ENCODE measurements at places on chromosomes 4 and X.

GRCh38 chr4:104693601-104694201 lies 199.0 kb upstream of the CXXC4 start:
- no peak for DNase-seq

DNA sequence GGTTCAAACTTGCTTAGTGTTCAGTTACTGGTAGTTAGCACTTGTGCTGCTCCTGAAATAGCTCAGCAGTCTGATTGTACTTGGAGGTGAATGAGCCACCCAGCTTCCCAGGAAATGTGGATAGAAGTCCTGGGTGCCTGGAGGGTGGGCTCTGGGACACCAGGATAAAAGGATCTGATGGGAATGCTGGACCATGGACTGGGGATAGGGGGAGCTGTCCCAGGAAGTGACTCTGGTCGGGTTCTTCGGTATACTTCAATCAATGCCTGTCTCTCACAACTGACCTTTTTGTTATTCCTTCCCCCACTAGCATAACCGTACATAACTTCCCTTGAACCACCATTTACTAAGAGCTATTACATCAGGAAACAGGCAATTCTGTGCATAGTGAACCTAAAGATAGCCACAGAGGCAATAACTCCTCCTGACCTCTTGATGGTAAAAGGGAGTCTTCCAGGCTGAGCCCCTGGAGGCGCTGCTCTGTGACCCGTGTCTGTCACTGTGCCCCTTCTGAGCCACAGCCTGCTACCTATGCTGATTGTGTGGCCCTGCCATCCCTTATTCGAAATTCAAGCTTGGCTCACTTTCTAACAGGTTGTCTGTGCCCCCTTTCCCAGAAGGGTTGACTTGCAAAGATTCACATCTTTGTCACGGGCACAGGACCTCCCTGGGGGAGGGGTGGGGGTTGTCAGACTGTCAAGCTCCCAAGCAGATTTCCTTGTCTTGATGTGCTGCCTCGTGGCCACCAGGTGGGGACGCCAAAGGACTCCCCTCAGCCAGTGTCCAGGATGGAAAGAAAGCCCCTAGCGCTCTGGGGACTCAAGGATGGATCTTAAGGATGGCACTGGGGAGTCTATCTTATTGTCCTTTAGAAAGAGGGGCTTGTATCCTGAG lies 24.5 kb upstream of the WDR1 start:
- no peak for DNase-seq

DNA sequence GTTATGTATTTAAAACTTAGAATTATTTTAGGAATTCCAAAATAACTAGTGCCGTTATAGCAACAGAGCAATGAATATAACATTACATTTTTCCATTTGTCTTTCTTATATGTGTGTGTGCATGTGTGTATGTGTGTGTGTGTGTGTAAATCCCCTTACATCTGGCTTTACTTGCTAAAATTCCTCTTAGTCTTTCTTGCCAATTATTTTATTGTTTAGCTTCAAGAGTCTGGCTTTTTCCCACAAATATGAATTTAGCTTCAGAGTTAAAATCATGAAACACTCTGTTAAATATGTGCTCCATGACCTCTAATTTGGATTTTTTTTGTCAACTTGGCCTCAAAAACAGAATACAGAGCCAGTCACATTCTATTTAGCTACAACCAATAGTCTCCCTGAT lies 18.9 kb downstream of the FGF13 start:
- DNase-seq = no peak

- no peak for DNase-seq
Observed at GRCh38 chrX:12595720-12596119, 195.5 kb upstream of the PRPS2 start.

- no peak for DNase-seq
Observed at GRCh38 chr4:150327262-150327780, 249.1 kb downstream of the DCLK2 start.

GRCh38 chrX:1788300-1788911 lies 173.5 kb downstream of the ASMT start:
- DNase-seq = no peak

- no peak for DNase-seq
Observed at GRCh38 chrX:97431281-97431680, 547.6 kb downstream of the RPA4 start.

DNA sequence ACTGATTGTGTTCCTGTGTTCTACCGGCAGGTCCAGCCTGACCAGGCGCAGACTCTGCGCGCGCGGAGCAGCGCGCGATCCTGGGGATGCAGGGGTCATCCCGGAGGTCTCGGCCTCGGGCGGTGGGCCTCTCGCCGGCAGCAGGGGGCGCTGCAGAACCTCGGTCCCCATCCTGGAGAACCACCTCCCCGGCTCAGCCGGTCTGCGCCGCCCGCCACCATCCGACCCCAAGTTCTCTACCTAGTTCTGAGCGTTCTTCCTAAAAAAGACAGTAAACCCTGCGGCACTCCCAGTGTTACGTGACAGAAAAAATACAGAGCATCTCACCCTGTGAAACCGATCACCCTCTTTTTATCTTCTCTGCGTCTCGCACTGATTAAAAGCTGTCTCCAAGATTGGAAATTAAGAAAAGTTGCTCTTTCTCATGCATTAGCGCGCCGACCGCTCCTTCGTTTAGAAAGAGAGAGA lies 1.6 kb downstream of the TRPC3 start:
- peak; percentile 30 for DNase-seq

- no peak for DNase-seq
Observed at GRCh38 chrX:54540289-54540688, 10.3 kb downstream of the GNL3L start.

DNA sequence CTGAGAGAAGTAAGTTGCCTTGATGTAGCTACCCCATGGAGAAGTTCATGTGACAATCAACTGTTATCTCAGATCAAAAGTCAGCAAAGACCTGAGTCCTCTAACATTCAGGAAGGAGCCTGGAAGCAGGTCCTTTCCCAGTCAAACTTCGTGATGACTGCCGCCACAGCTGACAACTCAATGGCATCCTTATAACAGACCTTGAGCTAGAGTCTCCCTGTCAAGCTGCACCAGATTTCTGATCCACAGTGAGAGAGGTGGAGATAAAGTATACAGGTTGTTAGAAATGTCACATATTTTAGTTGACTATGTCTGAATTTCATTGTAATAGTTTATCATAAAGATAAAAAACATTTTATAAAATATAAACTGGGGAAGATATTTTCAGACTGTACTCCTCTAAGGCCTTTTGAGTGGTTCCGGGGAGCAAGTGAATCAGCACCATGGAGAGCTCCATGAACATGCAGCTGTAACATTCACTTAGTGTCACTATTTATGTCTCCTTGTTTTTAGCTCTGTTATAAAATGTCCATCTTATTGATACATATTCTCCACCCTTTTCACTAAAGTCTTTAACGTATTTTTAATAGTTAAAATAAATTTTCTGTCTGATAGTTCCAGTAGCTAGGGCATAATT lies 1653.5 kb upstream of the AGA start:
- DNase-seq = peak; percentile 41

GRCh38 chr4:110207233-110207632 lies 8.8 kb upstream of the ELOVL6 start:
- DNase-seq = no peak

- no peak for DNase-seq
Observed at GRCh38 chr4:26207631-26208030, 113.2 kb upstream of the RBPJ start.

- DNase-seq = peak; percentile 17
Observed at GRCh38 chr4:156475322-156475721, 496.3 kb downstream of the PDGFC start.

DNA sequence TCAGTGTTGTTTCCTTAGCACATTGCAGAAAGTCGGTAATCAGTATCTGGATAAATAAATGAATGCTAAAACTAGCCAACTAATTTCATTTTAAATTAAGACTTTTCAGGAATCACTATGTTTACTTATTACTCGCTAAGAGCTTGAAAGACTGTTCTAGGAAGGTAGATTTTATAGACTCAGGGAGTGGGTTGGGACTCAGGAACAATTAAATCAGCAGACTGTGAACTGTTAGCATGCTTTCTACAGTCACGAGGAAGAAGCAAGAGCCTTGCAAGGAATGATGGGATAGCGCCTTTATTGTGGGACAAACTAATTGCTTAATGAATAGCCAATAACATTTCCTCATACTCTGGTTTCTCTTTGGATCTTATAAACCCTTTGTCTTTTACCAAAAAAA lies 183.2 kb upstream of the AADAT start:
- DNase-seq = no peak

GRCh38 chr4:100100985-100101384 lies 89.3 kb downstream of the DDIT4L start:
- DNase-seq = no peak

DNA sequence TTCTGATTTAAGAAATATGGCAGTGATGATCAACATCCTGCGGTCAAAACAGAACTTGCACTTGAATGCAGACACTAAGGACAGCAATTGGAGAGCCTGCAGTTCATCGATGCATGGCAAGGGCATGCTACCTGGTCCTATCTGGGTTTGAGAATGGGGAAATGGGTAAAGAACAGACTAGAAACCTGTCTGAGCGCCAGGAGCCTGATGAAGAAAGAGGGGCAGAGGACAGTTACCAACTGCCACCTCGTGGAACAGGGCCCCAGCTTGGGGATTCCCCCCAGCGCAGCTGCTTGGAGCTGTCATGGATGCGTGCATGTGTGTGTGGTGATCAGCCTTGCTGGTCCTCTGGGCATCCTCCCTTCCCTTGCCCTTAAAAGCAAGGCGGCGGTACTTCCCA lies 30.2 kb upstream of the NKRF start:
- DNase-seq = no peak

DNA sequence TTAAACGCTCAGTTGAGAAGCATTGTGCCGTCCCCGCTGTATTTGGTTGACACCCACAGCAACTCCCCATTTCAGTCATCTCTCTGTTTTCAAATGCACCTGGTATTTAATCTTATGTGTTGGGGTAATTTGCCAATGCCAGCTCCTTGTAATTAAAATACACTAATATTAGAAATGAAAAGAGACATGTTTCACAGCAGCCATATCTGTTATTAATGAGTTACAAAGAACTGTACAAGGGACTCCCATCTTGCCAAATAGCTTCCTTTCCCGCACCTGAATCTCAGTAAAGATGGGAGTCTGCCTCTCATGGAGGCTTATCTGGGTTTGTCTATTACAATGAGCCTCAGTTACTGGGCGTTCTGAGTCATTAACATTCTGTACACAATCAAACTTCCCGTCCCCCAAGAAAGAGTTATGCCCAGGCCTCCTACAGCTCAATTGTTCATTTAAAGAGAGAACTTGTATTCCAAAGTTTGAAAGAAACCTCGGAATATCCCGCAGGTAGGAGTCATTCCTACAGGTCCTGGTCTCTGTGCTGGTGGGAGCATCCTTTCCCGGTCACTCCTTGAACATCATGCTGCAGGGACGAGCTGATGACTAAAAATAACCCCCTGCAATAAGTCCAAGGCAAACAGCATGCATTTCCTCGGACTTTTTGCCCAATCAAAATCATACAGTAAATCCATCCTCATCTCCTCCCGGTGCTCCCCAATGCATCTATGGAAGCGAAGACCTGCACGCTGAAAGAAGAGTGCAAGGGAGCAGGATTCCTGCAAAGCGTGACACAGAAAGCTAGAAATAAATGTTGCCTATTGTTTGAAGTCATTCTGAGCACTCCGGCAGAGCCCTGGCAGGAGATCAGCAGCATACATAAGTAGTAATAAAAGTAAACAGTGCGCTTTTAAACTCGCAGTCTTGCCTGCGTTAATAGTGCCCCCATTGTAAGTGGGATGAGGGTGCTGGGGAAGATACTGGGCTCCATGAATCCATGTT lies 926 bp downstream of the NDP start:
- DNase-seq = no peak

- DNase-seq = no peak
Observed at GRCh38 chr4:168380290-168380689, 61.7 kb upstream of the DDX60 start.

DNA sequence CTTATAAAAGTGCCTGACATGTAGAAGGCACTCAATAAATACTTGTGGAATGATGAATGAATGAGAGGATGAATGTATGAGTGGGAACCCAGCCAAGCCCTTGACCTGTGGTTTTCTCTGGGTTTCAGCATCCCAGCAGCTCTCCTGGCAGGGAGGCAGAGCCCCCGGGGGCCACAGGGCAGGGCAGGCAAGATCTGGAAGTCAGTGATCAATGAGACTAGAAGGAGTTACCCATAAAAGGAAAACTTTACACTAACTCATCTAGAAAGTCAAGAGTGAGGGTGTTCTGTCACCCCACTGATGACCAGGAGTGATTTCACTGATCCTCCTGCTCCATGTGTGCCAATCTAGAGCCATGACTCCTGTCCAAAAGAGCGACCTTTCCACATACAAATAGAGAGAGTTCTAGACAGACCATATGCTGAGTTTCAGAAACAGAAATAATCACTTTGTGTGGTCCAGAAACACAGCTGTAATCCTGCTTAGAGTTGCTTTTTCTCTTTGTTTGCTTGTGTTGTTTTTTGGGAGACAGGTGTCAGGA lies 37.4 kb downstream of the MGARP start:
- DNase-seq = no peak

DNA sequence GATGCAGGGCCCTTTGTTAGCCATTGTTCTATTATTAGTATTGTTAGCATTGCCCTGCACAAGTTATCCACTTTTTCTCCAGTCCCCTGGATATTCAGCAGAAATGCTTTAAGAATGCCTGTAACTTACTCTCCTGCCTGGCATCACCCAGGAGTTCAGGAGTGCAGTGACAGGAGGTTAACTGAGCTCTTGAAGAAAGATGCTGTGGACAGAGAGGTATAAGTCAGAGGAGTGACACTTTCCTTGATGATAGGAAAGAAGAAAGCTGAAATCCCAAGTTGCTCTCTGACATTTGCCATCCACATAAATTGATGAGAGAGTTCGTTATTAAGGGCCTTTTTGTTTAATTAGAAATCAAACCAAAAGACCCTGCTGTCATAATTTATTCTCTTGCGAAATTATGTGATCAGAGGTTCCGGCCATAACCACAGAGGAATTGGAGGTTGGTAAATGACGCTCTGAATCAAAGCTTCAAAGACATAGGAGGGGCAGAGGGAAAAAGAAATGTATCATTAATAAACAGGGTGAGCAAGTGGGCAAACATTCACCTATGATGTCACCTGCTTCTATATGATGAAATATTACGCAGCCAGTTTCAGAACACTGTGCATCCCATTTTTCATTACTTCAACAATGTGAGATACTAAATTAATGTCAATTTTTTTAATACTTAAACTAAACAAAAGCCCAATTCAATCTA lies 230.2 kb upstream of the JADE1 start:
- DNase-seq = no peak

DNA sequence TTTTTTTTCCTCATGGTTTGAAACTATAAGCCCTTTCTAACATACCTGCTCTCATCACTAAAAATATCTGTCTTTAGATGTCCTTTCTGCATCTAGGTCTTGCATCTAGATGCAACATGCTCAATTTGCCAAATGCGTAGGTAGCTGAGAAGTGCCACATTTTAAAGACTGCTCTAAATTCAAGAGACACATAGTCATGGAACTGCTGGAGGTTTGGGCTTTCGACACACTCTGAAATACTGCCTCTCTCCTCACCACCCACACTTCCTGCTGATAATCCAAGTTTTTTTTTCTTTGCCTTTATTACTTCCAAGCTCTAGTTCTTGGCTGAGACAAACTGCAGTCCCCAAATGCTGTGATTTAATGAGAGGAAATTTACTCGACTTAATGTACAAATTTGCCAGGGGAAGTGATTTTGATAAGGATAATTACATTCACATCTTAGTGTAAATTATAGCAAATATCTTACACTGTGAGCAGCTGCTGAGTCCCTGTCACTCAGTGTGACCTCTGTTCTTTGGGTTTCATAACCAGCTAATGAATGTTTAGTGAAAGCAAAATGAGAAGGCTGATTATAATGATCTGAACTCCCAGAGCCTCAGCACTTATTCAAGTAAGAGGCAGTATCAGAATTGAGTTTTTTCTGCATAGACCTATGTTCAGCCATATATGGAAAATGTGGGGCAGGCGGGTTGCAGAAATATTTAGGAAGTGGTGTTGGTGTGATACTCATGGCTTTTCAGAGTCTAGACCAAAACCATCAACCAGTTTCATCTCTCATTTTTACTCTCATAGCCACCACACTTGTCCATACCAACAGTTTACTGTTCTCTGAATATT lies 31.3 kb downstream of the DRD5 start:
- DNase-seq = no peak

Measured in right renal pelvis (tissue), 4 donors.